ENCODE measurements at places on chromosomes 1 and 21. TPM values are rescaled to one million over a fixed set of nuclear protein-coding genes. Genes with fewer than 3 reads are reported as not detected.
A peak's percentile ranks its signal among the peaks of the same experiment; 100 is the strongest.

Gene PDC
- total RNA-seq, result not detected

DNA sequence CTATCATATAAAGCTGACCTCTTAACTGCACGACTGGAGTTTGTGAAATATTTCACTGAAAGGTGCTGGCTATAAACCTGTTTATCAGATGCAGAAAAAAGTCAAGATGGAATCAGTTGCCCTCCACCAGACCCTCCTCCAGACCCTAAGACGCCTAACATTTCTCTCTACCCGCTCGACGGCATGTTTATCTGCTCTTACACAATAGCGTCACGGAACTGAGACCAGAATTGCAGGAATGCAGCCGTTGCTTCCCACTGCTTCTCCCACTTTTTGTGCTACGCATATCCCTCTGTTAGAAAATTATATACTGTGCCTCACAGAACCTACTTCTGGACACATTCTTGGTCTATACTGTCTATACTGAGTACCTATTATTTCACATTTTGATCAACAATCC, 28.2 kb upstream of the FAM131C start:
- no peak for DNase-seq

Gene PTAFR
- 3.5 TPM for total RNA-seq

GRCh38 chr1:111227434-111227833, at the start of gene CHI3L2:
Gene CHI3L2 (plus strand): TSS chr1:111227713. CDS start chr1:111227730, 17 bp downstream.
- peak; percentile 57 for DNase-seq

- DNase-seq, result no peak
Observed at GRCh38 chr1:246677842-246678241, 46.4 kb upstream of the SCCPDH start.

Gene LCE2C
- total RNA-seq, result not detected

Gene ADORA3
- total RNA-seq, result 10.5 TPM

- no peak for DNase-seq
Observed at GRCh38 chr1:98870959-98871903, 133.4 kb downstream of the PLPPR5 start.

DNA sequence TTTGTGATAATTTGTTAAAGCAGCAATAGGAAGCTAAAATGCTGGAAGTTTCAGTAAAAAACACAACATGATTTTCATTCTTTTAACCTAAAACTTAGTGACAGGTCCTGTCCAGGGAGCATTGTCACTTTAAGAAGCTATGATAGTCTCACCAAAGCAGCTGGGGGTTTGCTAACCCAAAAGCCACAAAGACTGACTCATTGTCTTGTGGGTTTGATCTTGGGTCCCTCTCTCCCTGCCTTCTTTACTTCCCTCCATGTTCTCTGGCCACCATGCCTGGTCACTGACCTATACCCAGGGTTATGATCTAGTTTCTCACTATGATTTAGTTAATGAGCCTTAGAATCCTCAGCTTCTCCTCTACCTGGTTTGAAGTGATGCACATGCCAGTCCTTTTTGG, 213.5 kb upstream of the PTGFR start:
- DNase-seq, result no peak

- DNase-seq, result no peak
Observed at GRCh38 chr1:176949033-176949662, 215.4 kb downstream of the ASTN1 start.

DNA sequence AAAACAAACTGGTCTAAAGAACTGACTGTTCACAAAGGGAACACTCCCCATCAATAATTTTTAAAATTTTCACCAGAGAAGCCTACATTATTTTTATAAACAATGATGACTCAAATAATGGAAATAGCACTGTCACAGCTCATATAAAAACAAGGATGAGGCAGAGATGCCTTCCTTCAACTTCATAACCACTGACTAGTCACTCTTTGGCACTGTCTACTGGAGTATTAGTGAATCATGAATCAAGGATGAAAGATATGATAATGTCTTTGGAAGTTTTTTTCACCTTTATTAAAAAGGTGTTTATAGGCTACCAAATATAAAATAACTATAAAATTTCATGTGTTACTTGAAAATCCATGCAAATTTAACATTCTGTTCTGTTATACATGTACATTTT, 316.9 kb downstream of the VAV3 start:
- DNase-seq, result no peak

Gene LRRN2
- 22.9 TPM for total RNA-seq
